ENCODE measurements at places on chromosomes 5 and 9.

DNA sequence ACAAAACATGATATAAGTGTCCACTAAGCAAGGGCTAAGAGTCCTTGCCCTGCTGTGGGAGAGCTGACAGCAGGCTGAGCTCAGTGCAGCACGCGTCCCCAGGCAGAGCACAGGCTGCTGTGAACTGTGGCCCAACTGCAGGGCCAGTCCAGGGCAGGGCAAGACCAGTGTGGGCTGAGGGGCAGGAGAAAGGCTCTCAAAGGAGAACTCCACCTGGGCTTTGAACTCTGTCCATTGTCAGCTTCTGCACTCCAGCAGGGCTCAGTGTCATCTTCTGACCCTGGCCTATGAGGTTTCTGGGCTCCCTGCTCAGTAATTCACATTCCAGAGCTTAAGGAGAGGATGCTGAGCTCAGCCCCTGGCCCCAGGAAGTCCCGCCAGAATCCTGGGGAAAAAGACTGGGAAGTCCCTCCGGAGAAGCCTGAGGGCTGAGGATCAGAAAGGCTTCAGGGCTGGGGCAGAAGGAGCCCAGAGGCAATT is 37.4 kb downstream of the LHFPL2 start:
- DNase-seq = no peak

GRCh38 chr5:109685916-109686315 is 3.8 kb upstream of the MAN2A1 start:
- DNase-seq = no peak

GRCh38 chr9:122338994-122339393 is 31.8 kb upstream of the PTGS1 start:
- DNase-seq = no peak

- DNase-seq = no peak
Measured at GRCh38 chr5:74953937-74954720, 87.9 kb upstream of the FAM169A start.

GRCh38 chr5:124337996-124338395 is 408.4 kb downstream of the ZNF608 start:
- DNase-seq = no peak

GRCh38 chr9:694403-695154 is 146.9 kb upstream of the DMRT1 start:
- no peak for DNase-seq

- DNase-seq = no peak
Measured at GRCh38 chr9:77707383-77708063, 59.4 kb upstream of the GNA14 start.

DNA sequence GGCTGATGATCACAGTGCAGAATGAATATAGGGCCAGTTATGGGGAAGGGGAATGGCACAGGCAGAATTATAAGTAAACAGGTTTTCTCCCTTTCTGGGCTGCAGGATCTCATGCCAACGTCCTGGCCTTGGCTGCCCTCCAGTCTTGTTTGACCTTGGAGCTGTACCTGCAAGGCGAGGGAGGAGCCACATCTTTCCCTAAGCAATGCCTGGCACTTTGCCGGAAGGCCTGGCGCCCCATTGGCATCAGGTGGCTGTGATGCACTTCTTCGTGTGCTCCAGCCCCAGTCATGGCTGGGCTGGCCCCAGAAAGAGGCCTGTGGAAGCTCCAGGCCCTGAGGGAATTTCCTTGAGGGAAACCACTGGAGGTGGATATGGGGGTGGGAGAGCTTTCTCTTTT is 16.7 kb upstream of the IQGAP2 start:
- no peak for DNase-seq

- DNase-seq = no peak
Measured at GRCh38 chr5:42612750-42613366, 143.8 kb upstream of the CCDC152 start.

- DNase-seq = no peak
Measured at GRCh38 chr9:76438841-76439588, 20.0 kb upstream of the GCNT1 start.

GRCh38 chr9:118215549-118215948 is 511.3 kb downstream of the TLR4 start:
- DNase-seq = no peak

DNA sequence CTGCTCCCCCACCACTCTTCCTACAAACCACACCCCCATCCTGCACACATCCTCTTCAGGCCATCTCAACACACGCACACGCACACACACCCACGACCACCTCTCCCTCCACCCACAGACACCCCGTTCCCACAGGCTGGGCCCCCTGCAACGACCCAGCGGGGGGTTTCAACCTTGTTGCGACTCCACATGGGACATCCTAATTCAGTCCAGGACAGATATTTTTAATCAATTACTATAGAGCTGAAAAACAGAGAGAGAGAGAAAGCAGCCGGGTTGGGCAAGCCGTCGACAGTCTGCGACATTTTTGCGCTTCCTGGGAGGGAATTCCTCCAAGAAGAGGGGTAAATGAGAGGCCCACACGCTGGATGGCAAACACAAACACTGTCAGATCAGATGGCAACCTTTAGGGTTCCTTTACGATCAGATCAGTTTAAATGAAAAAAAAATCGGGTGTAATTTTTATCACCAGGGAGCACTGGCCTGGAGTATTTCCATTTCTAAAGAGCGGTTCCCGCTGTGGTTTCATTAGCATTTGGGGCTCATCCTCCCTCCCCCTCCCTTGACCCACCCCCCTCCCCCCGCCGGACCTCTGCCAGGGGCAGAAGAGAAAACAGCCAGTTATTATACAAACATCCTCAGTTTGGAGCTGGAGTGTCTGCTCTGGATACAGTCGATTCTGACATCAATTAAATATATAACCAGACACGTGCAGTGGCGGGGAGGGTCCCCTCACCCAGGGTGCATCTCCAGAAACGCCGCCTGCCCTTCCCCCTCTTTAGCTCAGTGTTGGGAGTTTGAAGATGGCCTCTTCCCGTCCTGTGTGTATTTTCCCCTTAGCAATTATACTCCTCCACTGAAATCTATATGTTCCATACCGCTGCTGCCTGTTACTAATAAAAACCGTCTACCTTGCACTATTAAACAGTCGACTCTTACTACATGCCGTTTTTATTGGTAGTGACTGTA is 2.3 kb upstream of the IRX2 start:
- DNase-seq = no peak

GRCh38 chr9:124369231-124369797 is 45.9 kb downstream of the PSMB7 start:
- no peak for DNase-seq
